ENCODE measurements at places on chromosomes 4 and X.

DNA sequence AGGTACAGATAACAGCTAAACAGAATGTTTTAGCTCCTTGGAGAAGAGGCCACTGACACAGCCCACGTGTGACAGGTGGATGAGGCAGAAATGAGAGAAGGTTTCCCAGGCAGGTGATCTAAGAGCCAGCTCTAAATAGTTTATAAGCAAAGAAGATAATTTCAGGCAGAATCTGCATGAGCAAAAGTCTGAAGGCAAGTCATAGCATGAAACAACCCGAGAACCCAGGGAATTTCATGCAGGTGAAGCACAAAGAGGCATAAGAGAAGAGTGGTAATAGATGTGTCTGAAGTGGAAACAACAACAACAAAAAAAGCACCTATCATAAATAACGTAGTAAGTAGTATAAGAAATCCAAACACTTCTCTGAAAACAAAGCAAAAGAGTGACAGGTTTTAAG, 275.8 kb upstream of the CPEB2 start:
- DNase-seq = no peak

- no peak for DNase-seq
These were observed 493.4 kb downstream of the ACTRT1 start for GRCh38 chrX:127558811-127559210.

GRCh38 chr4:156803056-156803455, 168.5 kb downstream of the PDGFC start:
- no peak for DNase-seq

GRCh38 chr4:89598602-89599001, 238.4 kb downstream of the SNCA start:
- no peak for DNase-seq

DNA sequence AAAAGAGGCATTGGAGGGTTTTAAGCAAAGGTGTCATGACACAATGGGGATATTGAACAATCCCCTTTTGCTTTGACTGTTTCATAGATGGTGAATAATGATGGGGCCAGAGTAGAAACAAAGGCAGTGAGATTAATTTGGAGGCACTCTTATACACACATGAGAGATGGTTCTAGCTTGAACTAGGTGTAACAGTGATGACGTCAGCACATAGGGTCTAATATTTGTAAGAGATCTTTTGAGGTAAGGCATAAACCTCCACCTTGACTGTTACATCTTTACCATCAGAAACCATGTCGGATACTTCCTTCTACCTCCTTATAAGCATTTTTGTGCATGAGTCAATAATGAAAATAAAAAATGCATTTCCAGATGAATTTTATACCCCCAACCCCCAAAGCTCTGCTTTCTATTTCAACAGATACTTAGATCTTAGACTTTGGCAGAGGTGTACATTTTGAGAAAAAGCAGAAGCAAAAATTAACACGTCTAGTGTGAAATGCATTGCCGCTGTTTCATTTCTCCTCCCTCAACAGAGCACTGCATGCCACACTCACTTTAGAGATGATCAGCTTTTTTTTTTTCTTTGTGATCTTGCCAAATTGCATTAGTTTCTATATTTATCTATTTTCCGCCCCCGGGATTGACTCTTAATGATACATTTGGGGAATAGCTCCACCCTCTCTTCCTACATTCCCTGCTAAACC, 87.2 kb downstream of the HS3ST1 start:
- no peak for DNase-seq

DNA sequence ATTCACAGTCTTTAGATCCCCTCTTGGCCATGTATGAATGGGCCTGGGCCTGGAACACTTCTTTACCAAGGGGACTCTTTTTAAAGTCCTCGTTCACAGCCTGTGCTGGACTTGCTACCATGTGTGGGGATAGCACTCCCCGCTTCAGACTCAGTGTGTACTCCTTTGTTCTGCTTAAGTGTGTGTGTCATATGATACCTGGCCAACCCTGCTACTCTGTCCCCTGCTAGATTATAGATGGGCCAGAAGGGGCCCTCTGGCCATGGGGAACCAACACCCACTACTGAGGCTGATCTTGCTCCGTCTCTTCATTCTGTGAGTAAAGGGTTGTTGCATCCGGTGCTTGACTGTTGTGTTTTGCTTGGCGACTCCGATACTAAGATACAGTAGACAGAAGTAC, 8.0 kb downstream of the CCDC110 start:
- no peak for DNase-seq

GRCh38 chr4:23320931-23321587, 568.8 kb downstream of the PPARGC1A start:
- no peak for DNase-seq

DNA sequence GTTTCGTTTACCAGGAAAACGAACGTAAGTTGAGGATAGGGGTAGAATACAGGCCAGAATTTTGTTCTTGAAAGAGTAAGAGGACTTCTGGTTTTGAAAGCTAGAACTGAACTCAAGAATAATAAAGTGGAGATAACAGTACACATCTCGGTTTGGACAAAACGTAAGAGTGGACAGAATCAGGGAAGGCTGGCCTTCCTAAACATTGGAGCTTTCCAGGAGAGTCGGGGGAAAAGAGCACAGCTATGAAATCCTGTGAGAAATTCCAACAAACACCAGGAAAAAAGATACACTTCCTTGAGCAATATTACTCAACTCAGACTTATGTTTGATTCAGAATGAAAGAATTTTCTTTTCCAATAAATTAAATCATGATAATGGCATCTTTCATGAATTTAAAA, 1.2 kb downstream of the CTSO start:
- DNase-seq = no peak

DNA sequence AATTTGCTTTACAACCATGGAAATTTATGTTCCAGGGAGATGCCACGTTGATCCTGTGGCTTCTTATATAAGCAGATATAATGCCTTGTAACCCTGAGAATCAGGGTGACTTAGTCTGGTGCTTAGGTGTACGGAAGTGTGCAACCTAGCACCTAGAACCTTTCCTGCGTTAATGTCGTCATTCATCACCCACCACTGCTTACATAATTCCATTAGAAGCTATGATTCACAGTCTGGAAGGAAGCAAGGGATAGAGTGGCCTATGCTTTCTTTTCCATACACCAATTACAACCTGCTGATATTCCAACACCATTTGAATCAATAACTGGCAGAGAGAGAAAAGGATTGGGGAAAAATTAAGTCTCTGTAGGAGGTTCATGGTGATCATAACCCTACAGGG, 17.3 kb upstream of the CXCL8 start:
- no peak for DNase-seq

DNA sequence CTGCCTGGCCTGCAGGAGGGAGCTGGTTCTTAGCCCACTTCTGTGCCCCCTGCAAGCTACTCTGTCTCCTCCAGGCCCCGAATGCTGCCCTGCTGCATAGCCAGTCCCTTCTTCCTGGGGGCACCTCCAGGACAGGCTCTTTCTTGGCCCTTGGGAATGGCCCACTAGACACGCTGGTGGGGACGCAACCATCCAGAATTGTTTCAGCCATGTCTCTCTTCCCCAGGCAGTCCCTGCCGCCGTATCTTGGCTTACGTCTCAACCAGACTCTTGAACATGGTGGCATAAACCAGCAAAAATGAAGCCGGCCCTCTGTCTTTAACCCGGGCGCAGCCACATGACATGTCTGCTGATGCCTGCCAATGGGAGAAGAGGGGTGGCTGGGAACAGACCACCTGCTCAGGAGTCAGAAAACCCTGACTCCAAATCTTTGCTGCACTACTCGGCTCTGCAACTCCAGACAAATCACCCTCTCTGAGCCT, 9.0 kb downstream of the LRPAP1 start:
- no peak for DNase-seq

DNA sequence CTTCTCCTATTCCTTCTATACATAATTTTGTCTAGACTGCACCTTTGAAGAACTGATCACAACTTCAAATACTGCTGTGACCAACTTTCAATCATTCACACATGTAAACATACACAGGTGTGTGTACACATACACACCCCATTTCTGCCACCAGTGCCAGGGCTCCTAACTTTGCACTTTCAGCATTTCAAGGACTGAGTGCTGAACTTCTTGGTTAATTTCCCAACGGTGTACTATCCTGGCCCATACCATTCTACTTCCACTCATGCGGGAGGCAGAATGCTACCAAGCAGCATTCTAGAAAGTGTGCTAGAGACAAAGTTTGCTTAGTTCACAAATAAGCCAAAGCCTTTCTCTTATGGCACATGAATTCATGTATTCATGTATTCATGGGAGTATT, 51.2 kb downstream of the RPGR start:
- DNase-seq = no peak

GRCh38 chrX:16687514-16687913, 25.0 kb downstream of the CTPS2 start:
- no peak for DNase-seq

GRCh38 chr4:154009191-154009590, 220.3 kb upstream of the SFRP2 start:
- no peak for DNase-seq

GRCh38 chr4:7434141-7434765, 477 bp downstream of the PSAPL1 start:
- DNase-seq = no peak

DNA sequence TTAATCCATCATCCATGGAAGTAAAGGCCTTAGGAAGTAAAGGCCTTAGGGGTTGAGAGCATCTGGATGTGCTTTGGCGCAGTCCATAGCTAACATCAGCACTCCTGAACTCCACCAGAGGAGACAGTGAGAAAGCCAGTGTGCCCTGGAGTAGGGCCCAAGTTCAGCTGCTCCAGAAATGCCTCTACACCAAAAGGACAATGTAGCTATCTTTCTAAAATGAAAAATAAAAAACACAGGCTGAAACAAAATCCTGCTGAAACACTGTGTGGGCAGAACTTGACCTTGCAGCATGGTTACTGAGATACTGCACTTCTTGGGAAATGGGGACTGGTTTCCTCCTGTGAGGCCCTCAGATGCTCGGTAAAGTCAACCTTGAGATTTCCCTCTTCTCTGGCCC, 29.3 kb downstream of the SH3RF1 start:
- no peak for DNase-seq

DNA sequence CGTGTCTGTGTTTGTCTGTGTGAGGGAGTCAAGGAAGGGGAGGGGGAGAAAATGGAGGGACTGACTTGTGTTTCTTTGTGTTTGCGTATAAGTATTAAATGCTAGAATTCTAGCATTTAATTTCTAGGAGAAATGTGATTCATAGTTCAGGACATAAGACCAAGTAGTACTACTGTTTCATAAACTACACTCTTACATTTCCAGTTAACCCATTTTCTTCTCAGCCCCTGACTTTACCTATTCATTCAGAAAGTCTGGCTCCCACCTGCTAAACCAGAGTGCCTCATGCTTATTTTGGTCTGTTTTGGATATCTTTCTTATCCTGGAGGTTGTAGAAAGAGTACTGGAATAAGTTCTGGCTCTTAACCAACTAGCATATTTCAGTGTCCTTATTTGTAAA, 14.2 kb downstream of the EDA start:
- DNase-seq = no peak

DNA sequence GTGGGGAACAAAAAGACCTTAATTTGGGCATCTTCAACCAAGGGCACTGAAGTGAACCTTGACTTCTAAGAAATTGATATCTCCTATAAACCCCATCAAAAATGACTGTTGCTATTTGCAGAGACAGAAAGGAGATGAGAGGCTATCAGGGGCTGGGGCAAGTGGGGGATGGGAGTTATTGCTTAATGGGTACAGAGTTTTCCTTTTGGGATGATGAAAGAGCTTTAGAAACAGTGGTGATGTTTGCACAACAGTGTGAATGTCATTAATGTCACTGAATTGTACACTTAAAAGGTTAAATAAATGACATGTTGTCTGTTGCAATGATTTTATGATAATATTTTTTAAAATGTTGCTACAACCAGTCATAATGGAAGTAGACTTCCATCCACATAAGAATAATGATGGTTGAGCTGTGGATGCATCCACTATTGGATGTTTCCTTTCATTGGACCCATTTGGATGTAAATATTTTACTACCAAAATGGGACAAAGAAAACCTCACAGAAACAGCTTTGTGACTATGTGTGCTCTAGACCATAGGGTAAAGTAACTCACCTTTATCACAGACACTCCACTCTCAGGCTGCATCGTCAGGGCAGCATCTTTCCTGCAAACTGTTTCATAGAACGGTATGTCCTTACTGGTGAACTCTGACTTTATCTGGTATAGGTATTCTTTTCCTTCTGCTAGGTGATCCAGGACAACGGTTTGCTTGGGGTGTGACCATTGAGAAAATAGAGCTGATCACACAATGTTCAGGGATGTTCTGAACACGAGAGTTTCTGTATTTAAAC, 31.6 kb upstream of the FAM9A start:
- no peak for DNase-seq

DNA sequence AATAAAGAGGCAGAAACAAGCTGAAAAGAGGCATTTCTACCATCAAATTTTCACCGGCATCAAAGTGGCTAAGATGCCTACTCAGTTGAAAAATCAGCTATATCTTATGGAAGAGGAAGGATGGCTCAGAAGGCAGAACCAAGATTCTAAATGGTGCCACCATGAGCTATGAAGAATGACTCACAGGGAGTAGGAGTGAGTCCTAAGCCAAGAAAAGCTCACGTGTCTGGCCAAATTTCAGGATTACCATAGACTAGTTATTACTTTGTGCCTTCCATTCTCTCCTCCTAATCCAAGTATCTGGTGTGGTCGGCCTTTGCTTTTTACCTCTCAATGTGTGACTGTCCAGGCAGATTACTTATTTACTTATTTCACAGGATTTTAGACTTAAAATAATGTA, 54.8 kb downstream of the BMP3 start:
- DNase-seq = no peak

GRCh38 chr4:100827756-100828155, 309.9 kb upstream of the EMCN start:
- no peak for DNase-seq

DNA sequence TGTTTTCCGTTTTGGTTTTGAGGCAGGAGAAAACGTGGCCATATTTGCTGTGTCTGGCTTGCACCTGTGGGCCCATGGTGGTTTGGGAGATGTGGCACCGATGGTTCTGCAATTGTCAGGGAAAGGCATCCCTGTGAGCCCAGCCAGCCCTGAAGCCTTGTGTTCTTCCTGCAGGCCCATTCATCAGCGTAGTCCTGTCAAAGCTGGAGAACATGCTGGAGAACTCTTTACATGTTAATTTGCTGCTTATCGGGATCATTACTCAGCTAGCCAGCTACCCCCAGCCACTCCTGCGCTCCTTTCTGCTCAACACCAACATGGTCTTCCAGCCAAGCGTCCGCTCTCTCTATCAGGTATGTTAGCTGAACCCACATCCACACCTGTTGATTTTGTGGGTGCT, 104.7 kb downstream of the GATB start:
- no peak for DNase-seq

GRCh38 chr4:146674829-146675570, 36.3 kb downstream of the POU4F2 start:
- DNase-seq = no peak

Measured in NCI-H2107 (cell line).